Left forelimb (tissue), 1 donor: ENCODE measurements at places on chromosomes 7 and 10.

DNA sequence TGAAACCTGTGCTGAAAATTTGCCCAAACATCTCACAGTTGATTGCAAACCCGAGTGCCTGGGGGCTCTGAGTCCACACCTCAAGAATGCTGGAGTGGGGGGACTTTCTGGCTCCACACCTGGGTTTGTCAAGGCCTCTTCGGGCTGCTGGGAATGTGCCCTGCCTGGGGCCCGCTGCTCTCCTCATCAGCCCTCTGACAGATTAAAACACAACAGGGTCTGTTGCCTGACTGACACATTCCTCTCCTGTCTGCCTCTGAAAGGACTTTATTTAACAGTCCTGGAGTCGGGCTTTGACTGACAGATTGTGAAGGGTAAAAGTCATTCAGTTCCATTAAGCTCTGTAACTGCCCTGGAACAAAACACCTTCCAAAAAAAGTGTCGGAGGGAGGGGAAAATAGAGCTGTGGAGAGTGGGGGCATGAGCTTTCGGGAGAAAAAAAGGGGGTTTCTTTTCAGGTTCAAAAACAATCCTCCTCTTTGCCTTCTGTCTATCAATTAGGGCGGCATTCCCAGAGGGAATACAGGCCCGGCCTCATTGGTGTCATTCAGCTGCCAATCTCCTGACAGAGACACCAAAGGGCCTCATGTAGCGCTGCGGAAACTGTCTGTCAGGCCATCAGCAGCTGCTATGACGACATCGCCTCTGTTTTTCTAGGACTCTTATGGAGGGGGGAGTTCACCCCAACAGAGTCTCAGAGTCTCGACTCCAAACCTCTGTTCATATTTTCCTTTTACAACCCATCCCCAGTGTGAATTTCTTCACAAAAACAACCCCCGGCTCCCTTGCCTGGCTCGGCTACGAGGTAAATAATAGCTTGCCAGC is 398.8 kb upstream of the NFE2L3 start:
- no peak for DNase-seq

DNA sequence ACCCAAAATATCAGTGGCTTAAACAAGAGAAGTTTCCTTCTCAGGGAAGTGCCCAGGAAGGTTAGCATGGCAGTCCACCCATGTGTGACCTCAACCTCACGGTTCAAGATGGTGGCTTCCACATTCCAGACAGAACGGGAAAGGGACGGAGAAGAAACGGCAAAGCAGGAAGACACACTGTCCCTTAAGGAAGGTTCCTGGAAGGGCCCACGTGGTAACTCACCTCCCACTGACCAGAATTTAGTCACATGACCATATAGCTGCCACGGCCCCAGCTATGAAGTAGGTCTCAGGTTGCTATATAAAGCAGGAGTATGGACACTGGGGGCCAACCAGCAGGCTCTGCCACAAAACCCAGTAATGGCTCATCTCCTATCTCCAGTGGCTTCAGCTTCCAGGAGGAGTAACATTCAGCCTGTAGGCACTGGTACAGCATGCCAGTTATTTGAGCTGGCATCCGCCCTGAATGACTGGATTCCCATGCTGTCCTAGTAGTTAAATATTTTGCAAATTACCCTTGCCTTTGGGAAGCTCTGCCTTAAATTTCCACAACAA is 278.5 kb upstream of the KLF14 start:
- no peak for DNase-seq

- DNase-seq, result no peak
Measured at GRCh38 chr7:112101201-112101846, 104.9 kb downstream of the DOCK4 start.

DNA sequence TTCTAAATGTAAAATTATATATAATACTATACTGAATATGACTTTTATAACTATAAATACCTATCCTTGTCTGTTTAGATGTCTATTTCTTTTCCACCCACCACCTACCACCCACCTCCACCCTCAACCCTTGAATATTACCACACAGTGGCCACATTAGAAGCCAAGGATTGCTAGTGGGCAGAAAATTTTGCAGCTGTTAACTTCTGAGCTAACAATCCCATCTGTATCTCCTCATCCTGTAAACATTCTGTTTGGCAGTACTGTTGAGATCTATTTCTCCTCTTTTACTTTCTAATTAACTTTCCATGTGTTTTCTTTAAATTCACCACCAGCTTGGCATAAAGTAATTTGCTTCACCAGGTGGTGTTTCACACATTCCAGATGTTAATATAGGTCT is 281.1 kb upstream of the BMPER start:
- no peak for DNase-seq

GRCh38 chr10:77629775-77630506 is 7.7 kb downstream of the KCNMA1 start:
- DNase-seq, result no peak

DNA sequence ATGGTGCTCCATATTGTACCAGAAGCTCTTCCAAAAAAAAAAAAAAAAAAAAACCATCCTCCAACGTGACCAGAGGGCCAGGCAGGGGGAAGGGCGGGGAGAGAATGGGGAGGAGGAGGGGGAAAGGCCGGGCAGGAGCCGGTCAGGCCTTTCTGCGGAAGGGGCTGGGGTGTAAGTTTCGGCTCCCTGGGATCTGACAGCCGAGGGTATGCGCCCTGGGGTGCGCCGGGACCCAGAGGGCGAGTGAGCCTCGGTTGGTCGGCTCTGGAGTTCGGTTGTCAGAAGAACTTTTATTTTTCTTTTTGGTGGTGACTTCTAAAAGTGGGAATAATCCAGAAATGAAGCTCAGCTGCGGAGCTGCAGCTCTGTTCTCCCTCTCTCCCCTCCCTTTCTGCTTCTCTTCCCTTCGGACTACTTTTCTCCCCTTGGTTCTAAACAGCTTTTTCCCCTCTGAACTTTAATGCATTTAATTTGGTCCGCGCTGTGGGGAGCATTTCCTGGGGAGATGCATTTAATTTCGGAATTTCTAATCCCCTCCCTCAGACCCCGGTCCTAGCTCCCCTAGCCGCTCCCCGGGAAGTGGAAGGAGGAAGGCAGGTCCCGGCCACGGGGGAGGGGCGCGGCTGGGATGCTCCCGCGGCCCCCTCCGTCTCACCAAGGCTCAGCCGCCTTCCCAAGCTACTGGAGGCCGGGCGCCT is 3.9 kb upstream of the PAX2 start:
- no peak for DNase-seq

GRCh38 chr10:69715899-69716606 is 85.7 kb upstream of the COL13A1 start:
- no peak for DNase-seq

DNA sequence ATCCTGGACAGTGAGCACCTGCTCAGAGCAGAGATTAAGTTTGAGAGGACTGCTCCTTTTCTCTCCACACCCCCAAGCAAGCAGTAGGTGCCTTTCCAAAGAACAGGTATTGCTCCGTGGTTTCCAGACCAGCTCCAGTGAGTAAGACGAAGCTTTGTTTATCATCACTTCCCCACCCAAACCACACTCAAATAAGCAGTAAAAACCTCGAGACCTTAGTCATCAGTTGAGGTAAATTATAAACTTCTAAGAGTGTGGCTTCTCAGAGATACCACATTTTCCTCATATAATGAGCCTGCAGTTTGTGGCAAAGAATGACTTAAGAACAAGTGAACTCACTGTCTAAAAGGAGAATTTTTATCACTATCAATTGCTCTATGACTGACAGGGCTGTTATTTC is 50.0 kb upstream of the GRB10 start:
- DNase-seq, result no peak

- DNase-seq, result no peak
Measured at GRCh38 chr10:103204353-103205255, 11.5 kb upstream of the NT5C2 start.

- DNase-seq, result no peak
Measured at GRCh38 chr10:121910673-121911420, 17.0 kb downstream of the ATE1 start.

DNA sequence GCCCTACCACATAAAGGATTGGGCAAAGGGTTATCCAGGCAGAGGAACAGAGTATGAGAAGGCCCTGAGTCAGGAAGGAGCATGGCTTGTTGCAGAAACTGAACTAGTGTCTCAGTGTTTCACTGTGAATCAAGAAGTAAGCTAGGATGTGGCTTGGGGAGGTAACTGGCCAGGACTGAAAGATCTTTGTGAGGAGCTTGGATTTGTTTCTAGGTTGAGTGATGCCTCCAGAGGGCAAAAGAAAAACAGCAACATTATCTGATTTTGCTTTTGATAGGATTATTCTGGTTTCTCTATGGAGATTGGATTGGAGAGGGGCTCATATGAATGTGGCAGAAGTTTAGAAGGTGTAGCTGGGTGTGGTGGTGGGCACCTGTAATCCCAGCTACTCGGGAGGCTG is 137.9 kb upstream of the HDAC9 start:
- no peak for DNase-seq

DNA sequence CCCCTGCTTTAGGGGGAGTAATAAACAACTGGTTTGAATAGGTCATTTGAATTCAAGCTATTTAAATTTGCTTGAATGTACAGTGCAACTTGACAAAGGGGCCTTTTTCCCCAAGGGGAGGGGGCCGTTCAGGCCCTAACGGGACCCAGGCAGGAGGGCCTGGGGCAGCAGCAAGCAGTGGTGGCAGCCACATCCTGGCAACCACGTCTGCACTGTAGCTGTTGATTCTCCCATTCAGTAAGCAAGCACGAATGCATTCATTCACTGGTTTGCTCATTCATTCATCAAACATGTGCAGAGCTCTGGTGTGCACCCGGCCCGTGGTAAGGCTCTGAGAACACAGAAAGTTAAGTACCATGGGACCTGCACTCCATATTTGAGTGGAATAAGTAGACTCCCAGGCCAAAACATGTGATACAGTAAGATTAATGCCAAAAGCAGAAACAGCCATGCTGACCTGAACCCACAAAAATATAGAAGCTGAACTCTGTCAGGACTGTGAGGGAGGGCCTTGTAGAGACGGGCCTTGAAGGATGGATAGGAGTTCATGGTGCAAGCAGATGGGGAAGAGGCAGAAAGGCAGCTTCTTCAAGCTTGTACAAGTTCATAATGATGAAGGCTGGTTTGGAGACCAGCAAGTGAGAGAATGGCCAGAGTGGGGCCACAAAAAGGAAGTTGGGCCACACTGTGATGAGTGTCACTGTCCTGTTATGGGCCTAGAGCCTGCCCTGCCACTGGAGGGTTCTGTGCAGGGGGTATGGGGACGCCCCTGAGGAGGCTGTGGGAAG is 29.3 kb upstream of the C10orf53 start:
- DNase-seq, result peak; percentile 51

DNA sequence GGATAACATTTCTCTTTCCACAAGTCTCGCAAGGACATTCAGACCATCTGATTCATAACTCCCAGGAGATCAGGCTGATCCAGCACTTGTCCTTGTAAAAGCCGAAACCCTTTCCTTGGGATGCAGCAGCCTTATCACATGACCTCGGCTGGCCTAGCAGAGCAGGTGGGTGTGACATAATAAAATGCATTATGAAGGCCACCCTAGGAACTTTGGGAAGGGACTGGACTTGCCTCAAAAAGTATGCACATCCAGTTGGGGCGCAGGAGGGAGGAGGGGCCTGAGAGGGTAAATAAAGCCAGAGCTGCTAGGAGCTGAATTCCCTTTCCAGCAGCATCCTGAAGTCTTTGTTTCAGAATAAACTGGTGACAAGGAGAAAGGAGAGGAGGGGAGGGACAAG is 260.8 kb downstream of the SNX13 start:
- no peak for DNase-seq

DNA sequence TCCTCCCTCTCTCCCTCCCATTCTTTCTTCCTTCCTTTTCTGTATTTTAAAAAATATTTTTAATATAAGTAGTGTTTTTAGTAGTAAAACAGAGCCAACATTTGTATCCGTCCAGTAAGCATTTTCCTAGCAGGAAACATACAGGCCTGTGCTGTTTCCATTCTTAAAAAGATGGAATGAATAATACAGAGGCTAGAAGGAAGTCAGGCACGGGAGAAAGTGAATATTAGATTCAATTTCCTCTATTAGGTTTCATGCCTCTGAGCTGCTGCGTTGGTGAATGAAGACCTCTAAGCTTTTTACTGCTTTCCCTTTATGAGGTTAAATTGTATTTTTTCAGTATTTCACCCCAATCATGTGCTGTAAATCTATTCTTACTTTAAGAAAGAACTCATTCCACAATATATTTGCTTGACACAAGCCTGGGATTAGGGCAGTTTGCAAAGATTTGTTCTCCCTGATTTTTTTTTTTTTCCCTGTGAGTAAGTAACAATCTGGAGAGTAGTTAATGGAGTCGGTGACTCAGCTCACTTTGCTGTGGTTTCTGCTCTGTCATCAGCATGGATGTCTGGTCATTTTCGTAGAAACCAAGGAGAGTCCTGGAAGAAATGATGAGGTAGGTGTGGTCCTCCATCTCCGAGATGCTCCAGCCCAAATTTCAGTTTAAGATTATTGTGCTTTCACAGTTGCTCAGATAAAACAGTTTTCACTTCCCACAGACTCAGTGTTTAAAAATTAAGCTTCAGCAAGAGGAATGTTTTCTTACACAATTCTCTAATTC is 76.1 kb upstream of the PITRM1 start:
- DNase-seq, result no peak

DNA sequence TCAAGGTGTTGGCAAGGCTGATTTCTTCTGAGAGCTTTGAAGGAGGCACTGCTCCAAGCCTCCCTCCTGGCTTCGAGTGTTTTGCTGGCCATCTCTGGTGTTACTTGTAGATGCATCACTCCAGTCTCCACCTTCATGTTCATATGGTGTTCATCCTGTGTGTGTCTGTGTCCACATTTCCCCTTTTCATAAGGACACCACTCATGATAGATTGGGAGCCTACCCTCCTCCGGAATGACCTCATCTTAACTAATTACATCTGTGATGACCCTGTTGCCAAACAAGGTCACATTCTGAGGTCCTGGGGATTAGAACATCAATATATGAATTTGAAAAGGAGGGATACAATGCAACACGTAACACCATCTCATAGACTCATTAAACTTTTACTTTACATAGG is 119.0 kb downstream of the CREB5 start:
- DNase-seq, result no peak

DNA sequence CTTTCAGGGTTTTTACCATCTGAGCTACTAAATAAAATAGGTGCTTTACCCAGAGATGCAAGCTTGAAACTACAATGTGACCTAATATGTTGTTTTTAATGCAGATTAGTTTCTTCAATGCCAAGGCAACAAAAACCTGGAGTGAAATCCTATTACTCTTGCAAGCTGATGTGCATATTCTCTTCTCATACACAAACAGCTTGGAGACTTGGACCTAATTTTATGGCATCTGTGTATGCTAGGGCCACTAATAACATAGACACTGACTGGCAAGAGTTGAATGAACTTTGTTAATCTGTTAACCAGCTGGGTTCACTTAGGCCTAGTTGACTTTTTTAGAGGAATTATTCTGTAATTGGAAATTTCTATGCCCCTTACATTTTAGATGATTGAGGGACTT is 23.4 kb upstream of the SMIM30 start:
- DNase-seq, result no peak

DNA sequence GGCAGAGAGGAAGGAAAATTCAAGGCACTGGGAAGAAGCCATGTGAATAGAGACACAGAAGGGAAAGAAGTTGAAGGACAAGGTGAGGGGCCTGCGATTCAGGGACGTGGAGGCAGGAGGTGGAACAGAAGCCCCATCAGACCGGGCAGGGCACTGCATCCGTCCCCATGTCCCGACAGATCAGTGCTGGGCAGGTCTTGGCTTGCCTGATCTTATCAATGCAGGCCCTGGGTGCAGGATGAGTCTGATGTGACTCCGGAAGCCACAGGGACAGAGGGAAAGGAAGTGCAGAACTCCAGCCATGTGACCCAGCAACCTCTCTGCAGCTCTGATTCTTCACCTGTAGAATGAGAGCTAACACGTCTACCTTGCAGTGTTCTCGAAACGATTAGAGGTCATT is 136.2 kb upstream of the CTBP2 start:
- DNase-seq, result no peak
